ENCODE measurements at places on chromosomes 3 and 15. TPM values are rescaled to one million over a fixed set of nuclear protein-coding genes. Genes with fewer than 3 reads are reported as not detected.

SYNPR gene
- total RNA-seq, result not detected

USP50 gene
- not detected for total RNA-seq

KCNH8 gene
- total RNA-seq, result not detected

FSIP1 gene
- total RNA-seq, result 1.6 TPM

CCDC33 gene
- total RNA-seq, result 6.8 TPM

Data from A549 treated with Hydrocortisone at 1 μM for 4 hours (cell line).